ENCODE measurements at places on chromosomes 4 and X.

DNA sequence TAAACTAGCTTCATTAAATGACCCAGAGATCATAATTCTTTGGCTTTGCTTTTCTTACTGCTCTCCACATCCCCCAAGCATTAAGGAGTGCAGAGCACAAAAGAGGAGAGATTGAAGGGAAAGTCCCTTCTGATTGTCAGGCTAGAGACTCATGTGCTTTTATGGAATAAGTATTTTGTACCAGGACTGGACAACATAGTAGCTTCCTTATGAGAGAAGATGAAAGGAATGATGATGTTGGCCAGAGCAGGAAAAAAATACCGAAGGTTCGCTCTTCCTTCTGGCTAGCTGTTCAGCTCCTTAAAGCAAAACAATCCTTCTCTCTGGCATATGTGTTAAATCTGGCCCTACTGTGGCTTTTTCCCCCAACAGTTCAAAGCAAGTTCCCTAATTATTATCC, 53.1 kb downstream of the HOPX start:
- DNase-seq = no peak

GRCh38 chr4:2923141-2923551, 40.1 kb downstream of the NOP14 start:
- DNase-seq = no peak

DNA sequence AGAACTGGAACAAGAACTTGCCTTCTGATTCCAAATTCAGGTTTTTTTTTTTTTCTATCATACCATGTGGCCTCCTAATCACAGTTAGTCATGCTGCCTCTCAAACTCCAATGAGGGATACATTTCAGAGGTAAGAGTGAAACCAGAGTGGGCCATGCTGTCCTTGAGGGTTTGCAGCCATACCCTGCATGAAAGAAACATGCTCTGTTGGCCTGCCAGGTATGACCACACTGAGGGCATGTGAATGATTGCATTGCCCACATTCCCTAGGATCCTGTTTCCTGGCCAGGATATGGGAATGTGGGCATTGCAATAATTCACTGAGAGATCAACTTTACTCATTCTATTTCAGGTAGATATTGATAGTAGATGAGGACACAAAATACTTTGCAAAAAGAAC, 56.4 kb upstream of the DDIT4L start:
- no peak for DNase-seq

GRCh38 chrX:96440941-96441340, 243.7 kb upstream of the DIAPH2 start:
- DNase-seq = no peak

DNA sequence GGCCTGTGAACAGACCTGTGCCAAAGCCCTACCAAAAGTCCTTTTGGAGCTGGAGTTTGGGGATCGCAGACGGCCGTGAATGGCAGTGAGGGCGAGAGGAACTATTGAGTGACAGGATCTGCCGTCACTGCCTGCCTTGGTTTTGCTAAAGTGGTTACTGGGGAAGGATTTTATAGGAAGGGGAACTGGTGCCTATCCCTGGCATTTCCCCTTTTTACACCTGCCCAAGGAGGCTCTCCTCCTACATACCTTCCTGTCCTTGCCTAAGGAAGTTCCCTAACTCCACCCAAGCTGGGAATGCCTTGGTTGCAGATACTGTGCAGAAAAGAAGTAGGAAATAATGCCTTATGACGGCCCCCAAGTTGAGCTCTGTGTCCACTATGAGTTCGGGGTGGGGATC, 14.5 kb downstream of the LONRF3 start:
- no peak for DNase-seq

GRCh38 chr4:16079046-16079445, 4.8 kb downstream of the PROM1 start:
- DNase-seq = no peak

DNA sequence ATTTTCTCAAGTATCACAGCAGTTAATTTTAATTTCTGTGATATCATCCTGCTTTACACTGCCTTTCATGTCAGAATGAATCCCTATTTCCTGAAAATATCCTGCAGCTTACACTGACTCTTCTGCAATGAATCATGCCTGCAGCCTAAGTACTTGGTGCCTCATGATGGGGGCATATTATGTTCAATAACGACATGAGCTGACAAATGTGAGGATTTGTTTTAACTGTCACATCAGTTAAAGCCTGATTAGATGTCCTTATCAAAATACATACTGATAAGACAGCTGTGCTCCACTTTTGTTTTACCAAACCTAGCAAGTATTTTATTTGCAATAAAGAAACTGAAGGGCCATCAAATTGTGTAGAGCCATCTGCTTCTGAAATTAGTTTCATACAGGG, 359.9 kb upstream of the AGA start:
- DNase-seq = no peak

- DNase-seq = no peak
Observed at GRCh38 chrX:84415140-84415539, 87.1 kb downstream of the HDX start.

GRCh38 chr4:139144161-139144859, 32.7 kb downstream of the ELF2 start:
- DNase-seq = no peak

DNA sequence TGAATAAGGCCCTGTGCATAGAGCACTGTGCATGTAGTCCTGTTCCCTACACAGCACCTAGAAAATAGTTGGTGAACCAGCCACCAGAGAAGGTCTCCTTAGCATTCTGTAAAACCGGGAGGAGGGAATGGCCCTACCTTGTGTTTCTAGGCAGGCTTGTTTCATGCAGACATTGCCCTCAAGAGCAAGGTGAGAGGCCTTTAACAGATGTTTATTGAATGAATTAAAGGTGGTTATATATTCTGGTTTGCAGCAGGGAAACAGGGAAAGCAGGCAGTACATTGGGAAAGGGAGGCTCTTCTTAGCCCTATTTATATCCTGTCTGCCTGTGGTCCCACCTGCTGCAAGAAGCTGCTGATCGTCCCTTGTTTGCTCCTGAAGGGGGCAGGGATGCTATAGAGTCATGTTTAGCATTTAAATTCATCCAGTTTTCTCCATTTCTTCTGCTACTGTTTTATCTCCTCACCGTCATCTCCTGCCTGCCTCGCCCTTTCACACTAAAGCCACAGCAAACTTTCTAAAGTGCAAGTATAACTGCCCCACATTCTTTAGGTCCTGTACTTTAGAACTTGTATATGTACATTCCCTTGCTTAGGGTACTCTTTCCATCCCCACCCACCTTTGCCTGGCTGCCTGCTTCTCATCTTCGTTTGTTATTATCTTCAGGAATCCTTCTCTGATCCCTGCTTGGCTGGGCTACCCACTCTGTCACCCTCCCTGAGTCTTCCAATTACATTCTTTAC, 60.3 kb downstream of the EGF start:
- DNase-seq = no peak

GRCh38 chrX:1803741-1804140, 188.9 kb downstream of the ASMT start:
- no peak for DNase-seq

- no peak for DNase-seq
Observed at GRCh38 chr4:3513807-3514206, 18.4 kb downstream of the LRPAP1 start.

GRCh38 chr4:185911556-185912064, 99.6 kb upstream of the SORBS2 start:
- DNase-seq = no peak

GRCh38 chr4:26360864-26361263, 40.0 kb downstream of the RBPJ start:
- DNase-seq = no peak

DNA sequence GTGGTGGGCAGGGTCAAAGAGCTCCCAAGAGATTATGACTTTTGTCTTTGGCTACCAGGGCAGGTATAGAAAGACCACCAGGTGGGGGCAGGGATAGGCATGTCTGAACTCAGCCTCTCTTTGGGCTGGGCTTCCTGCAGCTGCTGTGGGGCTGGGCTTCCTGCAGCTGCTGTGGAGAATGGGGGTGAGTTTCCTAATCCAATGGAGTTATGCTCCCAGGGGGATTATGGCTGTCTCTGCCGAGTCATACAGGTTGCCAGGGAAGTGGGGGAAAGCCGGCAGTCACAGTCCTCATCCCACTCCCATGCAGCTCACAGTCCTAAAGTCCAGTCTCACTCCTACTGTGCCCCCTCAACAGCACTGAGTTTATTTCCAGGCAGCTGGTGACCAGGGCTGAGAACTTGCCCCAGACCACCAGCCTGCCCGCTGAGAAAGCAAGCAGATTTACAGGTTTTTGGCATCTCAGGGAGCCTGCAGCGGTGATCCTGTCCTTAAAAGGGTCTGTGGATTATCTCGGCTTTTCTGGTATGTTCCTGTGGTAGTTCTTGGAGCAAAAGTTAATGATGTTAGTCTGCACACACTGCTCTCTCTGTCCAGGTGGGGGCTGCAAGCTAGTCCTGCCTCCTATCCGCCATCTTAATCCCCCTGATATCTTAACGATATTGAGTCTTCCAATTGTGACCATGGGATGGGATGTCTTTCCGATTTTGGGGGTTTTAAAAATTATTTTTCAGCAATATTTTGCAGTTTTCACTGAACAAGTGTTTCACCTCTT, 133.4 kb downstream of the RTL9 start:
- DNase-seq = no peak

DNA sequence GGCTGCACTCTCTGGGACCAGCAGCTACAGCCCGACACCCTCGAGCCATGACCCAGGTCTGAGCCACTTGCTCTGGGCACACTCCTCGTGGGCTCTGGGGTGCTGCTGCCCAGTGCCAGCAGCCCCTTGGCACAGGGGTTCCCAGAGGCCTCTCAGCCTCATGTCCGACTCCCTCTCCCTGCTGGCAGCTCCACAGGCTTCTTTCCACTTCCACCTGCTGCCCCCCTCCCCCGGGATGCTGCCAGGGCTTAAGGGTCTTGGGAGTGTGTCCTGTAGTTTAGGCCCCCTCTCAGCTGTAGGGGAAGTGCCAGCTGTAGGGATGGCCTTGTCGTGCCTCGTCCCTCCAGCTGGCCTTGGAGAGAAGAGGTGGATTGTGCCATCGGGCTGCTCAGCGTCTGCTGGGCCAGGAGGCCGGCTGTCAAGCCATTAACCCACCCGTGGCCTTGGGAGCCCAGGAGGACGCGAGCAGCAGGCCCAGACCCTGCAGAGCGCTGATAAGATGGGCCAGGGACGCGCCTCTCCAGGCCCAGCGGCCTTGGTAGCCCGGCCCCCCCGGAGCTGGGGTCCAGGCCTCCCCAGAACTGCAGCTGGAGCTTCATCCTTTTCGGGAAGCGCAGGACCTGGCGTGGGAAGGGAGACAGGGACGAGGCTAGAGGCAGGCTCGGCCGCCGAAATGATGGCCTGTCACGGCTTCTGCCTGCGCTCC, 1.0 kb upstream of the USP27X start:
- DNase-seq = no peak

DNA sequence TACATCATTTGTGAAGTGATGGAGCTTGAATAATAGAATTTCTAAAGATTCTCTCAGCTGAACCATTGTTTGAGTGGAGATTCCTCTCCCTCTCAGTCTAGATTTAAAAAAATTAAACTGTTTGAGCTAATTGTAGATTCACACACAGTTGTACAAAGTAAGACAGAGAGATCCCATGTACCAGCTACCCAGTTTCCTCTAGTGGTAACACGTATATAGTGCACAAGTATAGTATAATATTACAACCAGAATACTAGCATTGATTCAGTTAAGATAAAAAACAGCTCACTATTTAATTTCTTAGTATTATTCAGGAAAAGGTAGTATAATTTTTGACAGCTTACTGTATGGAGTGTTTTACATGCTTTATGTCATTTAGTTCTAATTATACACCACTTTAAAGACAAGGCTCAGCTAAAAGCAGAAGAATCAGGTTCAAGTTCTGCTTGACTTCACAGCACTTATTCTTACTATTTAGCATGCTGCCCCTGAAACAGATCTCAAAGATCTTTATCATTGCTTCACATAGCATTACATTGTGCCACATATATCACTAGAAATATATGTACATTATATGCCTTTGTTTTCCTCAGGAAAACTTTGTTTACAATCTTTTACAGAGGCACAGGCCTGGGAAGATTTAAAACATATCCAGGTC, 136.1 kb downstream of the SNCA start:
- no peak for DNase-seq

- no peak for DNase-seq
Observed at GRCh38 chrX:72247206-72247942, 8.5 kb upstream of the ERCC6L start.

GRCh38 chr4:15238720-15239119, 189.1 kb upstream of the C1QTNF7 start:
- no peak for DNase-seq

- DNase-seq = no peak
Observed at GRCh38 chrX:84168095-84168494, 19.9 kb downstream of the RPS6KA6 start.

DNA sequence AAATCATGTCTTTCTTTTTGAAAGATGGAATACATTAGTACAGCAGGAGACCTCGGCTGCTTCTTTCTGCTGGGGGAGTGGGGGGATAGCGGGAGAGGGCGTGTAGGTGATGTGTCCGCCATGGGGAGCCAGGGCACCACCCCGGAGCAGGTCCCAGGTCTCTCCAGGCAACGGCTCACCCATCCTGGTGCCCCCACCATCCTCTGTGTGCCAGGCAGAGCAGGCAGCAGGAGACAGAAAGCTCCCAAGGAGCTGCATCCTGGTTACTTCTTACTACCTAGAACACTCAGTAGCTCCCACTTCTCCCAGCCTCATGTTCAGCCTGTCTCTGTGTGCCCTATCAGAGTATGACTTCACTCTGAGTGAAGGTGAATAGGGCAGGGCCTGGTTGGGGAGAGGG, 23.6 kb downstream of the TNIP2 start:
- DNase-seq = no peak

GRCh38 chr4:85496933-85497332, 22.0 kb downstream of the ARHGAP24 start:
- DNase-seq = no peak

GRCh38 chr4:7139167-7139982, 53.0 kb upstream of the SORCS2 start:
- no peak for DNase-seq

- no peak for DNase-seq
Observed at GRCh38 chrX:31099536-31100090, 27.8 kb upstream of the FTHL17 start.

DNA sequence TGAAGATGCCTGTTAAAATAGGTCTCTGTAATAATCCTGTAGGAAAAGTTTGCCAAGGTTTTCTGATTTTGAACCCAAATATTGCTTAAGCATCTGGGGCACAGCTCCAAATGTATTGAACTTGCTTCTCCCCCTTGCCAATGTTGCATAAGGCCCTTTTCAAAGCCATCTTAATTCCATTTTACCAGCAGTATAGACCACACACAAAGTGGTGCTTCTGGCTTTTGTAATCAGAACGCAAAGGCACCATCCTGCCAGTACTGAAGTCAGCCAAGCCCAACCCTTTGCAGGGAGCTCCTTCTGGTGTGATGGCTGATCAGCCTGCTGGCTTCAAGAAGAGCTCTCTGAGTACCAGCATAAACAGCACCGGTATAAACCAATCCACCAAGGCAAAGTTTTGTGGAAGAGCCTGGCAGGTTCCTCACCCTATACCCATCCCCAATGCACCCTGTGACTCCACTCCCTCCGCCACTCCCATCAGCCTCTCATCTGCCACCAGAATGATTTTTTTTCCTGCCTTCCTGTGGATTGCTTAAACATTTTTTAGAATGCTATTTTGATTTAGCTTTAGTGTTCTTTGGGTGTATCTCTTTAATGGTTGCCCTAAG, 39.2 kb upstream of the USP9X start:
- no peak for DNase-seq
